HFFc6 (cell line): ENCODE measurements at places on chromosomes 6 and 20. TPM values are rescaled to one million over a fixed set of nuclear protein-coding genes. Genes with fewer than 3 reads are reported as not detected.

Gene CST2
- total RNA-seq = not detected in 3 replicates

GRCh38 chr6:117739869-117740268 is 64.6 kb downstream of the NUS1 start:
- H3K36me3 ChIP-seq = no peaks in the 10 kb centered on the region
- H3K4me3 ChIP-seq = no peak overlapping the region
- H3K27ac ChIP-seq = no peak overlapping the region
- H3K27me3 ChIP-seq = peaks cover 6% of the 10 kb centered on the region; the same call in 1 of the 2 replicates
- DNase-seq = no peak

DNA sequence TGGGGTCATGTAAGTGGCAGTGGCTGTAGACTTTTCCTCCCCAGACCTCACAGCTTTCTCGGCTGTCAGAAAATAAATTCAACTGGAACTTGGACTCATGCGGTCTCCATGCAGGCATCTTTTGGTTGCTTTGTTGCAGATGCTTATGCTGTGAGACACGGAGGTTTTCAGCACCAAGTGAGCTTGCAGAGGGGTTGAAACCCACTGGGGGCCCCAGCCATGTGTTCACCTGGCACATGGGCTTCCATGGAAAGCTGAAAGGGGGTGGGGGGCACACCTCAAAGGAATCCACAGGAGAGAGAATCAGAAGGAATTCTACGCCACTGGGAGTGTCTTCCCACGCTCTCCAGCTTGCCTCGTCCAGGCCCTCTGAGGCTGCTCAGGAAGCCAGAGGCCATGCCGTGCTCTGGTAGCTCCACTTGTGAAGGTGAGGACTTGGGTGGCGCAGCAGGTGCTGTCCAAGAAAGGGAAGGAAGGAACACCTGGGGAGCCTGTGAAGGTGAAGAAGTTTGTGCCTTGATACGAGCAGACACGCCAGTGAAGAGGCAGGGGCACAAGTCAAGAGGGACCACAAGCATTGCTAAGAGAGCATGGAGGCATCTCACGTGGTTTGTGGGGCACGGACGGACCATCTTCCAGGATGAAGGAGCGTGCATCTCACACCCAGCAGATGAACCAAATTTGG is 134.3 kb upstream of the PMEPA1 start:
- H3K27me3 ChIP-seq = peaks cover 54% of the 10 kb centered on the region
- H3K4me3 ChIP-seq = no peak overlapping the region

Gene TRIM15
- not detected in 3 replicates for total RNA-seq

Gene PKHD1
- not detected in 3 replicates for total RNA-seq
